GM19239 (cell line): ENCODE measurements at places on chromosomes 12 and 14.

DNA sequence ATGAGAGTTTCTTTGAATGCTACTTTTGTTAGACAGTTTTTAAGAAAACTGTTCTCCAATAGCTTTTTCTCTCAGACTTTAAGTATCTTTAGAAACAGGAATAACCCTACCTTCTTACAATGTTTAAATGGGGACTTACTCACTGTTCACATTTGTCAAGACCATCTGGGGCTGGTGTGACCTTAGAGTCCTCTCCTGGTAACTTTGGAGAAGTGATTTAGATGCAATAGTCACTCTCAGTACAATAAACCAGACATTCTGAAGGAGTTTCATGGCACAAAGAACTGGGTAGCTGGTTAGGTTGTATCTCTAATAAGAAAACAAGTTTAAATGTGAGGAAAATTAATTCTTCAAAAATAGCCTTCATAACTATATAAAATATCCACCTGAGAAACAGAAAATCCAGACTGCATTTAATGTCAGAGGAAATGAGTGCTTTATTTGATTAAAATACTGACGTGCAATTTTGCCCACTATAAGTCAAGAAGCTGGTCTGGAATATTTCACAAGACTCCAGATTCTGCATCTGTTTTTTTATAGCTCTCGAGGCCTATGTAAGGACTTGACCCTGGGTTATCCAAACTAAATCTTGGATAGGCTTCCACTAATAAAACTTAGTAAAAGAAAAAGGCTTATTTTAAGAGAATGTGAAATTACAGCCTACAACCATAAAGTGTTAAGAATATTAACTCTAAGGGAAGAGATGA lies 108.7 kb downstream of the PTGER2 start:
- DNase-seq = no peak

- no peak for DNase-seq
Measured at GRCh38 chr12:124484526-124484953, 82.9 kb downstream of the NCOR2 start.

DNA sequence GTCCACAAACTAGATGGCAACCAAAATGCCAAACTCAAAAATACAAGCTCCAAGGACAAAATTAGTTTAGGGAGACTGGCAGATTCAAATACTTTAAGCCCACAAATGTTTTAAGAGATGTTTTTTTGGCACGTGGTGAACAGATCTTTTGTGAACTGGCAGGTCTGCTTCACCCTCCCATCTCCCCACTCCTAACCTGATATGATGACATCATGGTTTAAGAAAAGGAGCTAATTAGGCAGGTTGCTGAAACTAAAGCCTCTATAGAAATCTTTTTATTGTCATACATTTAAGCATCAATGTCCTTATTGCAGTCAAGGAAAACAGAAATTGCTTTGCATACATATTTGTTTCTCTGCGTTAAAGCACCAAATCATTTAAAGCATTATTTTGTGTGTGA lies 5.8 kb downstream of the LRIG3 start:
- no peak for DNase-seq

- DNase-seq = no peak
Measured at GRCh38 chr12:107605293-107605692, 80.3 kb upstream of the PWP1 start.

DNA sequence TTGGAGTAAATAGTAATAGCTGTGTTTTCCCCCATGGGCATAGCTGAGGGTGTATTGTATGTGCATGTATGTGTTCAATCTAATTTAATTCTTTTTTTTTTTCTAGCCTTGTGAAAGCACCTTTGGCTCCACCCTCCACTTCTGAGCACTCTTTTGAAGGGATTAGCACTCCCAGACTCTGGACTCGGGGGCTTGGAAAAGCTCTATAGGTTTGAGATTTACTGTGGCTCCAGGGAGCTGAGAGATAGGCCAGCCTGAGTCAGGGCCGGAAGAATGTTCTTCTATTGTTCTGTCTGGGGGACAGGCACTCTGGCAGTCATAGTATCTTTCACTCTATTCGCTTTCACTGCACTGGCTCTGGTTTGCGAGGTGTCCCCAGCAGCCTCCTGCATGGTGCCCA lies 540.0 kb upstream of the TBX3 start:
- DNase-seq = no peak

- DNase-seq = no peak
Measured at GRCh38 chr14:73795974-73796373, 55.7 kb upstream of the PTGR2 start.

DNA sequence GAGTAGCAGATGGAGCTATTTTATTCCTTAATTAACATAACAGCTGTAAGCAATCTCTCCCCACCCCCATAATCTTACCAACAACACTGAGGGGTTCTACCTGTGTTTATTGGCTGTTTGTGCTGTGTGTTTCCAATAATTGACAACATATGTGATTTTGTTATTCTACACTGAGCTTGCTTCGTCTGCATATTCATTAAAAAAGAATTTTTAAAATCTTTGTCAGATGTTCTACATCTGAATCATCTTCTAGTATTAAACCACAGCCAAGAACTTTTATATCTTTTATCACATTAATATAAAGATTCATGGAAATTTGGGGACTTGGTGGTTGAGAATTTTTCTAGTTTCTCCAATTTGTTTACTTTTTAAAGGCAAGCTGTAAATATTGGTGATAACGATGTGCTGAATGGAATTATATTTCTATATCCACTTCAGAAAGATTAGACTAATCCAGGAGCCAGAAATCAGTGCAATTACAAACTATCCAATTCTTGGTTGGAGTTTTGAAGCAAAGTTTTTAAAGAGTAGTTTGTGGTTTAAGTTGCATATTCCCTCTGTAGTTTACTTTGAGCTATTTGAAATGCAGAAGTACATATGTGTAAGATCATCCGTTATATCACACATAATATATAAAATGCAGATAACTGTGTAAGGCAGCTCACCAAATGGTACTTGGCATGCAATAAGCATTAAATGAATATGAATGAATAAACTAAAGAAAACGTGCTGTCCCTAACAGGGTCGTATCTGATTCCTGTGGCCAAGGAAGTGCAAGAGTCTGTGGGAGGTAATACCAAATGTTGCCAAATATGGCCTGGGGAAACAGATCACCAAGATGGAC lies 206.9 kb downstream of the PELI2 start:
- DNase-seq = no peak

DNA sequence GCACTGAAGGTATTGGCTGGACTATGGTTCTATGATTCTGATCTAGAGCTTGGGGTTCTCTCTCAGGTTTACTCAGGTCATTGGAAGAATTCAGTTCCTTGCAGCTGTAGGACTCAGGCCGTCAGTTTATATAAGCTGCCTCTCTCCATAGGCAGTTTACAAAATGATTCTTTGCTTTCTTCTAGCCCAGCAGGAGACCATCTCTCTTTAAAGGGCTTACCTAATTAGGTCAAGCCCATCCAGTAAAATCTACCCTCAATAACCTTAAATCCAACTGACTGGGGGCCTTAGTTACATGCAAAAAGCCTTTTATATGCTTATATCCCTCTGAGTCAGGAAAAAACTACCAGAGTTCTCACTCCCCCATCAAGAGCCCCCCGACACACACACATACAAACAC lies 80.5 kb upstream of the GARIN6 start:
- DNase-seq = no peak

DNA sequence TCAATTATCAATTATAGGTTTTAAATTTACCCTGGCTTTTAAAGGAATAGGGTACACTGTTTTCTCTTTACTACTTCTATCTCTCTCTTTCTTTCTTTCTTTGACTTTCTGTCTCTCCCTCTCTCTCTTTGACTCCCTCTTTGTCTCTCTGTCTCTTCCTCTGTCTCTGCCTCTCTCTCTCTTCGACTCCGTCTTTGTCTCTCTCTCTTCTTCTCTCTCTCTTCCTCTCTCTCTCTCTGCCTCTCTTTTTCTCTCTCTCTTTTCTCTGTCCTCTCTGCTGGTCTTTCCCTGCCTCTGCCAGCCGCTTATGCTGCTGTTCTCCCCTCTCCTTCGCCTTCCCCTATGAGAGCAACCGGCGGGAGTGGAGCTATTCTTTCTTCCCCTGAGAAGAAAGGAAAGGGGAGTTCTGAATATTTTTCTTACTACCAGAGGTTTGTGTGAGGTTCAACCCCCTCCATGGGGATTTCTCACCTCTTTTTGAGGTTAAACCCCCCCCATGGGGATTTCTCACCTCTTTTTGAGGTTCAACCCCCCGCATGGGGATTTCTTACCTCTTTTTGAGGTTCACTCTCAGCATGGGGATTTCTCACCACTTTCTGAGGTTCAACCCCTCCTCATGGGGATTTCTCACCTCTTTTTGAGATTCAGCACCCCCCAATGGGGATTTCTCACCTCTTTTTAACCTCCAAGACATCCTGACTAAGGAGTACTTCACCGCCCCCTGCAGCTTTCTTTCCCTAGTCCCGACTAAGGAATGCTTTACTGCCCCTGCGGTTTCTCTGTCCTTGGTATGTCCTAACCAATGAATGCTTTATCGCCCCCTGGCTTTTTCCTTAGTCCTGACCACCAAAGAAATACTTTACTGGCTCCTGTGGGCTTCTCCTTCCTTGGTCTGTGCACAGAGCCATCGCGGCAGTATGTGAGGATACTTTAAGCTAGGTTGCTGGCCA lies 27.4 kb upstream of the DDHD1 start:
- no peak for DNase-seq

GRCh38 chr12:89153341-89153740 lies 199.0 kb downstream of the DUSP6 start:
- DNase-seq = no peak

DNA sequence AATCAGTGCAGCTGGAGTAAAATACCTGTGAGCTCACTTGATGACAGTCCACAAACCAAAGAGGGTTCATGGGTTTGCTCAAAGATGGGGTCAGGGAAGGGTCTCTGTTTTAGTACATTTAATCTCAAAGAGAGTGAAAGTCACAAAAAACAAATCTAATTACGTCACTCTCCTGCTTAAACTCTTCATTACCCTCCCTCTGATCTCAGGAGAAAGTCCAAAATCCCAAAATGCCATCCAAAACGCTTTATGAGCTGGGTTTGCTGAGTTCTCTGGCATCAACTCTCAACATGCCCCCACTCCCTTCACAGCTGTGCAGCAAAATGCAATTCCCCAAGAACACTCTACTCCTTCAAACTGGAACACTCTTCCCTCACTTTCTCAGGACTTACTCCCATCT lies 40.4 kb upstream of the LGR5 start:
- no peak for DNase-seq

DNA sequence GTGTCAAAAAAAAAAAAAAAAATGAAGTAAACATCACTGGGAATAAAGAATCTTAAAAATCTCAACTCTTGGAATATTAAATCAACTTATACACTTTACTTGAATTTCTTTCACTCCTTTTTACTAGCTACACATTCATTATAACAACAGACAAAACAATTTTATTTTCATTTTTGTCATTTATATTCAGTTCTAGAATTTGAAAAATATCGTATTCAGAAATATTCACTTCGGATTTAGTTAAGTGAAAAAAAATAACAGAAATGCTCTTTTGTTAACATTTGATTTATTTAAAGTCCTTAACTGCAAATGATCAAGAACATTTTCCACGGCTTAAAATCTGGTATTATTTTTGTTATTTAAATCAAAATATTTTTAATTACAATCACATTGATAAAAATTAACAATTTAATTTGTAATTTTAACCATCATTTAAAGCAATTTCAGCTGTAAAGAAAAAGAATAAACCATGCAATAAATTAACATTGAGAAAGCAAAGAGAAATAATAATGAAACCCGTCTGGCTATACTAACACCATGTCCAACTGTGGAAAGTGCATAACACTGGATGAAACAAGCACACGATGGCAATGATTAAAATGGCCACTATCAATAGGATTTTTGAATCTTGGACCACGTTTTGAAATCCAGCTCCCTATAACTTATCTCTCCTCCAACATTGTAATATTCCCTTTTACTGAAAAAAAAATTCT lies 5.2 kb downstream of the FOXA1 start:
- no peak for DNase-seq

DNA sequence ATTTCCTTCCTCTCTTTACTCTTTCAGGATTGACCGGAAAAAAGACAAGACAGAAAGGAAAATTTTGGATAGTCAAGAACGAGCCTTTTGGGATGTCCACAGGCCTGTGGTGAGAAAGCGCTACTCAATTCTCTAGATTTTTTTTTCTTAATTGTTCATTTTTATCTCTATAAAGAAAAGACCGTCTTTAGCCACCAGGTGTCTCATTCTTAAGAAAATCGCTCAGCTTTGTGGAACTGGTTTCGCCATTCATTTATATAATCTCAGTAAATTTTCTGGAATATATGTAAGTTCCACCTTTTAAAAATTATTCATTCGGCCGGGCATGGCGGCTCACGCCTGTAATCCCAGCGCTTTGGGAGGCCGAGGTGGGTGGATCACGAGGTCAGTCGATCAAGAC lies 421.1 kb downstream of the DPF3 start:
- no peak for DNase-seq

DNA sequence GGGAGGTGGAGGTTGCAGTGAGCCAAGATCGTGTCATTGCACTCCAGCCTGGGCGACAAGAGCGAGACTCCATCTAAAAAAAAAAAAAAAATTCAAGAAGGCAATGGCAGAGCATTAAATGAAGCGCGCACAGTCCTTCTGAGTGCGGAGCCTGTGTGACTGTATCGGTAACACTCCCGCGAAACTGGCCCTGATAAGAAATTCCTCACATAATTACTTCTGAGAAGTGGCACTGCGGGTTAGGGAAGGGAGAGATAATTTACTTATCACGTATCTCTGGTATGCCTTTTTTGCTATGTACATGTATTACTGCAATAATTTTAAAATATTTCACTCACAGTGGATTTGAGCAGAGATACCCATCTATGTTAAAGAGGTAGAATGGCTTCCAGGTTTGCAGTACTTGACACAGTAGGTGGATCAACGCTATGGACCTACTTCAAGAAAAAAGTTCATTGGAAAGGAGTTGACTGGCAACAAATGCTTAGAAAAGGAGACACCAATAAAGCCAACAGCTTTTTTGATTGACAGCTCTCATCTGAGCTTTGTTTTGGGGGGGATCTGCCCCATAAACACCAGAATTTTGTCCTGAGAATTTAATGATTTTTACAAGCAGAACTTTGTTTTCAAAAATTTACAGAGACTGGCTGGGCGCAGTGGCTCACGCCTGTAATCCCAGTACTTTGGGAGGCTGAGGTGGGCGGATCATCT lies 29.2 kb upstream of the SPTLC2 start:
- DNase-seq = no peak

DNA sequence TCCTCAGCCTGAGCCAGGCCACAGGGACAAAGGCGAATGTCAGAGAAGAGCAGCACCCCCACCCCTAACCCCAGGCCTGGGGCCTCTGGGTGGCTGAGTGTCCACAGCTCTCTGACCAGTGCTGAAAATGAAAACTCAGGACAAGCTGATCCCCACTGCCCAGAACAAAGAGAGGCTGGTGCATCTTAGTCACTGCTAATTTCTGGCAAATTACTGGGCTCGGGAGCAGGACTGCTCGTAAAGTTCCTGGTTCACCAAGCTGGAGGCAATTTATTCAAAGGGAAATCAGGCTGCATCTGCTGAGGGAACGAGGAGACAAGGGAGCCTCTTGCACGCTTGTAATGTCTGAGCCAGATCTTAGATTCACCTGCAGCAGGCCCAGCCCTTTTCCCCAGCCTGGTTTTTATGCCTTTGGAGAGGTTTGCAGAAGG lies 43.2 kb downstream of the CALM1 start:
- no peak for DNase-seq

- DNase-seq = no peak
Measured at GRCh38 chr14:94115058-94115591, 4.6 kb downstream of the IFI27 start.
